Stimulated activated CD8-positive, alpha-beta memory T cell treated with anti-CD3 and anti-CD28 coated beads, Interleukin-7, amount 100 ng/mL, for 1 hour (primary cell): ENCODE measurements at places on chromosomes 1 and 21.

GRCh38 chr1:112797224-112797623 lies 82.1 kb upstream of the PPM1J start:
- no peak for DNase-seq

DNA sequence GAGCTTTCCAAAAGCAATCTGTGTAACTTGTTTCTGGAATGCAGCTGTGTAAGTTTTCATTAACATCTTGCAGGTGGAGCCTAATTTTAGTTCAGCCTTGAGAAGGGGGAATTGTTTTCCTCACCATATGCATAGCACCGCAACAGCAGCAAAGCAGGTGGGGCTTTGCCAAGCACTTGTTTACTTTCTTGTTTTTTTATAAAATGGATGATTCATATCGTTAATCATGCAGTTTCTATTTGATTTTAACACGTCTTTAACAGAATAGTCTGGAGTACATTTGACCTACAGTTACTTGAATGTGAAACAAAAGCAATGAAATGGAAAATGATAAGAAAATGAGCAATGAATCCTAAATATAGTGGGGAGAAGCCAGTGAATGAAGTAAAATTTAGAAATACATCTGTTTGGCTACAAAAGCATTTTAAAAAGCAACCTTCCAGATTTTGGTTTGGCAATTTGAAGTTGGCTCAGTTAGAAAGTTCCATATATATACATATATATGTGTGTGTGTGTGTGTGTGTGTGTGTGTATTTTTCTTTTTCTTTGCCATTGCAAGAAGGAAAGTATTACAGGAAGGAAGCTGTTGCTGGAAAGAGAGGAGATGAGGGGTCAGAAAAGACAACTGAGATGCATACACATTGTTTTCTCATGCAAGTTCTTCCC lies 119.0 kb upstream of the ADGRL2 start:
- no peak for DNase-seq

DNA sequence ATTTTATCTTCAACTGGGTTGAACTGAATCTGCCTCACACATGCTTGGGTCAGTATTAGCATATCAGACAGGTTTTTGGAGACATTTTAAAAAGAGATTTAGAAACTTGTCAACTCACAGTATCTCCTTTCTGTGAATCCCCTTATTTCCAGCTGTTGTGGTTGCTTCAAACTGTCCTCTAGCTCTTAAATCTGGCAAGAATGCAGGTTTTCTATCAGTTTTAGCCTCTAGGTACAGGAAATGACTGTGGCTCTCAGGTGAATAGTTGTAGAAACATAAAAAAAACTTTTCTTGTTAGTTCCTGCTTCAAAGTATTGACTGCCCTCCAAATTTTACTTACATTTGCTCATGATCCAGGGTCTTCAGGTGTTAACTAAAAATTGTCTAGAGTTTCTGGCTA lies 495.7 kb upstream of the TMPRSS15 start:
- DNase-seq, result no peak

DNA sequence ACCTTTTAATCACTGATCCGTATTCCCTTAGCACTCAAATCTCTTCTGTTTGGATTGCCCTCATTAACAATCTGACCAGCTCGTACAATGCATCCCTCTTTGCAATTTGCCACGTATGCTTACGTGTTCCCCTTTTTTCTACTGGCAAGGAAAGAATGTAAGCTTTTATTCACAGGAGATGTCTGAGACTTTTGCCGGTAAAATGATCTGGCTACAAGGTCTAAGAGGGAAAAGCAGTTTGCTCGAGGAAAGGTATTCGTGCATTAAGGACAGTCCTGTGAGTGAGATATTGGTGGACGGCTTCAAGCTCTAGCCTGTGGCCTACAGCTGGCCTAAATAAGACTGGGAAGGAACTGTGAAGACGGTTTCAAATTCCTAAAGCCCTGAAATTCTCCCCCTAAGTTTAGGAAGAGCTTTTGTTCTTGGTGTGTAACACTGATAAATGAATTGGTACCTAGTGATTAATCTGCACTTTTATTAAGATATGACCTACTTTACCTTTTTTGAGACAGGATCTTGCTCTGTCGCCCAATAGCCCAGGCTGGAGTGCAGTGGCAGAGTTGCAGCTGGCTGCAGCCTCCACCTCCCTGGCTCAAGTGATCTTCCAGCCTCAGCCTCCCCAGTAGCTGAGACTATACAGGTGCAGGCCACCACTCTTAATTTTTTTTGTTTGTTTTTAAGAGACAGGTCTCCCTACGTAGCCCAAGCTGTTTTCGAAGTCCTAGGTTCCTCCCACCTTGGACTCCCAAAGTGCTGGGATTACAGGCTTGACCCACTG lies 895 bp upstream of the UBR4 start:
- DNase-seq, result no peak

- DNase-seq, result no peak
These were observed 4.7 kb downstream of the TNN start for GRCh38 chr1:175072099-175072951.

- DNase-seq, result no peak
These were observed 27.7 kb downstream of the SPATA45 start for GRCh38 chr1:212819726-212820125.

GRCh38 chr1:31901838-31902509 lies 36.2 kb downstream of the PTP4A2 start:
- no peak for DNase-seq

DNA sequence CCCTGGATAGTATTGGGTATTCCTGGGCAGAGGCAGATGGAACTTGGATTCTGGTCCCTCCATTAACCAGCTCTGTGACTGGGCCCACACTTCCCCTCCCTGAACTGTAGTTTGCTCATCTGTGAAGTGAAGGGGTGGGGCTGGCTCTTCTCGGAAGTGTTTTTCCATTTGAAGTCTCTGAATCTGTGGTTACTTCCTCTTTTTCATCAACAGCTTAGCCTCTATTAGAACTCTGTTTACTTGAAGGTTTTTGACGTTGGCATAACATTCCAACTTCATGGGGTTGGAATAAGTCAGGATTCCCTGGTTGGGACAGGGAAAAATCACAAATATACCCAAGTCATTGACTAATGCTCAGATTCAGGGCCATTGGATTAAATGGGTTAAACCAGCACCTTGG lies 3.6 kb downstream of the KIAA0040 start:
- peak; percentile 14 for DNase-seq

DNA sequence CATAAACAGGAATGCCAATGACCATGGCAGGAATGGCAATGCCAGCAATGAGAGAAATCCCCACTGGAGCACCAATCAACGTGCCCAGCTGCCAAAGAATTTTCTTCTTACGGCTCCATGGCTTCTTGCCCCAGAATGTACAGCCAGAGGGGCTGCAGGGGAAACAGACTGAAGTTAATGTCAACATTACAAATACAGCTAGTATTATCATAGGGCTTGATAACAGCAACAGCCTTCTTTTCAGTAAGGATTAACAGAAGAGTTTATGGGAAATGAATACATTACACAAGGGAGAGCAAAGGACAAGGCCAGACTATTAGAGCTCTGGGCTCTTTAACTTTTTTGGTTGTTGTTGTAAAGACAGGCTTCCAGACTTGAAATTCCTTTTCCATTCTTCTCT lies 18.2 kb downstream of the RNF19B start:
- no peak for DNase-seq
